ENCODE measurements at places on chromosomes 2 and 18. TPM values are rescaled to one million over a fixed set of nuclear protein-coding genes. Genes with fewer than 3 reads are reported as not detected.

- no peak for DNase-seq
Measured at GRCh38 chr2:134800341-134800740, 38.1 kb upstream of the ACMSD start.

DNA sequence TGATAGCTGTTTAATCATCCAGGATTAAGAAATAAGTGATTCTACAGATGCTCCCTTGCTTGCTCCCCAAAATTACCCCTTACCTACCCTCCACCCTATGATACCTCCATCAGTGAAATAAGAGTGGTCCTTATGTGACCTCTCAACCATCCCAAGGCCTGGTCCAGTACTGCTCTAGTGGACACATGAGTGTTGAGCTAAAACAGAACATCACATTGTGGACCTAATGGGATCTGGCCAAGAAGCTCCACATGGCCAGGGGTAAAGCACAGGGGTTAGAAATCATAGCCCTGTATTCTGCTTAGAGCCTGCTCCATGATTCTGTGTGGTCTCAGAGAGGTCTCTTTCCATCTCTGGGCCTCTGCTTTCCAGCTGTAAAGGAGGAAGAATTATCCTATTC lies 355.6 kb downstream of the TNS1 start:
- DNase-seq: no peak

DNA sequence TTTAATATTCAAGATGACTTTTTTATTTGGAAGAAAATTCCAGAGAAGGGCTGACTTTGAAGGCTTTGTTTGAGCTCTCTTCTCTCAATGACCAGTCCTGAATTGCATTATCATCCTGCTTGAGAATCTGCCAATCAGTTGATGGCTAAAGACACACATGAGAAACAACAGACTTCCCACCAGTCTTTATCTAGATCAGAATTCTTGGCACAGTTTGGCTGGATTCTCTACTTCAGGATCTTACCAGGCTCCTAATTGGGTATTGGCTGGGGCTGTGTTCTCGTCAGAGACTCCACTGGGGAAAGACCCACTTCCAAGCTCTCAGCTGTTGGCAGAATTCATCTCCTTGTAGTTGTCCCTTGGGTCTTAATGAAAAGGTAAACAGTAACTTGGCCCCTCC lies 86.0 kb downstream of the WDSUB1 start:
- DNase-seq: no peak

Gene SPATA3
- total RNA-seq: not detected

Gene NAT8
- not detected for total RNA-seq

Gene SERPINB3
- not detected for total RNA-seq

Gene NCKAP5
- total RNA-seq: not detected

Gene PRKCE
- 50.2 TPM for total RNA-seq

Data from OCI-LY7 (cell line).